ENCODE measurements at places on chromosomes 2 and 18.

- no peak for DNase-seq
Measured at GRCh38 chr2:65386344-65386743, 46.1 kb downstream of the SPRED2 start.

DNA sequence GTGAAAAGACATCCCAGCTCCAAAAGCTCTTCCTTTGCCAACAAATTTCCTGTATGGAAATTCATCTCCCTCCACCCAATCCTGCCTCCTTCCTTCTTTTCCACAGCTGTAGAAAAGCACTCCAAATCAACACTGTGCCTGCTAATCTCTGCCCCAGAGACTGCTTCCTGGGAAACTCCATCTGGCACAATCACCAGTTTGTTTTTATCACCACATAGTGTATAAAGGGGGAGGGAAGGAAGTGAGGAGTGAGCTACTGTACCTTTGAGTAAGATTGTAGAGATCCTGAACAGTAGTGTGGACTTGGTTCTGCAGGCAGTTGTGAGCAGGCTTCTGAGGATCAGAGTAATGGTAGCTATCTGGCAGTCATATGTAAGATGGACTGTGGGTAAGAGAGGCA, 14.7 kb upstream of the FAM237A start:
- no peak for DNase-seq

DNA sequence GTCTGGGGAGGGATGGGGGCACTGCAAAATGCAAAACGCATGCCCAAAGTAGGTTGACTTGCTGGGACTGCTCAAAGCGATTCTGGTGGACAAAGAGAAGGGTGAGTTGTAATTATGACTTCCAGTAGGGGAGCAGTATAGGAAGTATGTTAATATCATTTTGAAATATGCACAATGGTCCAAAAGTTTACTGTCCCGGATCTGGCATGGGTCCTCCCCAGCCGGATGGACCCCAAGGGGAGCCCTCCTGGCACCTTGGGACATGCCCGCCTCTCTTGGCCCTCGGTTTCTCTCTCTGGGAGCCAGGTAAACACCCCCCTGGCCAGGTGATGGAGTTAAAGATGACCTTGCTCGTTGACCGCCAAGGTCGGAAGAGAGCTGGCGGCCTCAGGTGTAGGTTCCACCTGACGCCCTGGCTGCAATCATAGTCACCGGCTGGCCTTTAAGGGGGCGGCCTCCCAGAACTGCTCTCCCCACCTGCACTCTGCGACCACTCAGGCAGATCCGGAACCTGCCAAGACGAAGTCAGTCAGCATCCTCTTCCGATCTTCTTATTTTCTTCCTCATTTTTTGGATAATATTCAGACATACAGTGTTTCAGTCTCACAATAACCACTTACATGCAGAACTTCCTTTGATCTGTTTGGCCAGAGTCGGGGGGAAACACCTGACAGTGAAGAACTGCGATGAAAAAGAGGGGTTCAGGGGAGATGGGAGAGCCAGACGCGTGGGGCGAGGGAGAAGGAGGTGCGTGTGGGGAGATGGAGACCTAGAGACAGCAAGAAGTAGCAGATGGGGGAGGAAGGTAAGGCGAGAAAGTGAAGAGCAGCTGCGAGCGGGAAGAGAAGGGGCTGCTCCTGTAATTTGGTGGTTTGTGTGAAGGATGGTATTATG, 148.3 kb downstream of the MEIS1 start:
- no peak for DNase-seq

DNA sequence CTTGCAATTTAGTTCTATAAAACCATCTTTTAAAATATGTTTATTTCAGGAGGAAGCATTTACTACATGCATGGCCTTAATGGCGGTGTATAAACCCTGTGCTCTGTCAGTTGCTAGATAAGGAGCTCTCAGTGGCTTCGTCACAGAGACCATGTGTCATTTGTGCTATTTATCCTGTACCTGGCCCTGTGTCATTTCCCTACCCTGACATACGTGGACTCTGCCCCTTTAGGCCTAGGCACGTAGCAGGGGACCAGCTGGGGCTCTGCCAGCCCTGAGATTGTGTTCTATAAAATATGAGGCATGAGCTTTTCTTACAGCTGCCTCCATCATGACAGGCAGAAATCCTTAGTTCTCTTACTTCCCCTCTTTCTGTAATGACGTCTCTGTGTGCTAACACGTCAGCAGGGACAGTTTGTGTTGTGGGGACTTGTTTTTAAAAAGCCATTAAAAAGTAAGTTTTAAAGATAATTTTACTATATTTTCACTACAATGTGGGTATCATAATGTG, 88.0 kb downstream of the ITGB1BP1 start:
- DNase-seq = no peak

- no peak for DNase-seq
Measured at GRCh38 chr2:229714736-229715541, 584 bp upstream of the DNER start.

- DNase-seq = no peak
Measured at GRCh38 chr2:85799215-85799956, 45.6 kb downstream of the ATOH8 start.

- no peak for DNase-seq
Measured at GRCh38 chr2:188848887-188849435, 125.2 kb upstream of the COL3A1 start.

DNA sequence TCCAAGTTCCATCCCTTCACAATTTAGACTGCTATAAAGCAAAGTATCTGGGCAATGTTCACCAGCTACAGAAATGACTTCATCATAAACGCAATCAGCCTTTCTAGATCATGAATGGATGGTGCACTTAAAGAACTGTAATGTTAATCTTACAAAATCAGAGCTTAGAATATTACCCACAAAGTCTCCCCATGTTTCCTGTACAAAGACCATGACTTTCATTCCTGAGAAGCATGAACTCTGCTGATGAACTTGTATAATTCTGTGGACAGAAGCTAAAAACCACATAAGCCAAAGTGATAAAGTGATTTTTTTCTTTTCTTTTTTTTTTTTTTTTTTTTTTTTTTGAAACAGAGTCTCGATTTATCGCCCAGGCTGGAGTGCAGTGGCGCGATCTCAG, 53.3 kb downstream of the C1D start:
- no peak for DNase-seq

DNA sequence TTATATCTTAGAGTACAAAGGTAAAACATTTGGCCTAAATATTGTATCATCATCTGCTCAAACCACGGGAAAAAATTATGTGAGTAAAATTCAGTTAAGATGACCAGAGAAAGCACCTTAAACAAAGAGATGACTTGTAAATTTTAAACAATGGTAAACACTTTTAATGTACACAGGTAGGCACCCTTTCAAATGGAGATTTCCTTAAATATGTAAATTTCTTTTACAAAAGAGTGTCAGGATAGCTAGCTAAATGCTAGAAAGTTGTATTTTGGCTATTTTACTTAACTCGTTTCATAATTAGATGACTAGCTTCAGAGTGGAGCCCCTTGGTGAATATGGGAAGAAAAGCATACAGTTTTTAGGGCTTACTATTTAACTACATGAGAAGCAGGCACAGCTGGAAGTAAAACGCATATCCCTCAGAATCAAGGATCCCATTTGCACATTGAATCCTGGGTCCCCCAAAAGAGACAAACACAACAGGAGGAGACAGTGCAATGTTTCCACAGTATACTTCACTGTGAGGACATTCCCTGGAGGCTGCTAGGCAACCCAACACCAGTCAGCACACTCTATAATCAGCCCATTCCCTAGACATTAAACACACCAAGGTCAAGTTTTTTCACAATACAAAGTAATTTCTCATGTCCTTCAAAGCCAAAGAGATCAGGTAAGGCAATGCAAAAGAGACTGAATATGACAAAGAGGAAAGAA, 1154.4 kb downstream of the DPP10 start:
- DNase-seq = no peak

DNA sequence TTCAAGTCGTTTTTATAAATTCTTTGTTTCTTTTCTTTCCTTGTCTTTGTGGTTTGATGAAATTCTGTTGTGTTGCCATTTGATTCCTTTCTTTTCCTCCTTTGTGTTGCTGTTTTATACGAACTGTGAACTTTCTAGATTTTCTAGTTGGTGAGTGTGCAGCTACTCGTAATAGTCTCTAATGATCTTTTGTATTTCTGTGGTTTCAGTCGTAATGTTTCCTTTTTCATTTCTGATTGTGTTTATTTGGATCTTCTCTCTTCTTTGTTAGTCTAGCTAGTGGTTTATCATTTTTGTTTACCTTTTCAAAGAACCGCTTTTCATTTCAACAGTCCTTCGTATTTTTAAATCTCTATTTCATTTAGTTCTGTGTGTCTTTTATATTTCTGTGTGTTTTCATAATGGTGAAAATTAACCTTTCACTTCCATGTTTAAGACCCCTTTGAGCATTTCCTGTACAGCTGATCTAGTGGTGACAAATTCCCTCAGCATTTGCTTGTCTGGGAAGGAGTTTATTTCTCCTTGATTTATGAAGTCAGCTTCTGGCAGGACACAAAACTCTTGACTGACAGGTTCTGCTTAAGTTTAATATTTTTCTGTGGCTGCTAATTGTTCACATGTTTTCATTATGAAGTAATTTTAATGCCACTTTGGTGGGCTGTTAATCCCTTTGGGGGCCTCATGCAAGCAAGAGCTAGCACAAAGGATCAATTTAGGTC, 16.2 kb upstream of the MALT1 start:
- no peak for DNase-seq

GRCh38 chr2:176106581-176107539, at the start of gene HOXD11:
HOXD11 (plus strand) TSS chr2:176107280; CDS start chr2:176107356, 76 bp downstream.
- DNase-seq = no peak
